Ascending aorta (tissue), 2 donors: ENCODE measurements at places on chromosomes 3 and 15.

DNA sequence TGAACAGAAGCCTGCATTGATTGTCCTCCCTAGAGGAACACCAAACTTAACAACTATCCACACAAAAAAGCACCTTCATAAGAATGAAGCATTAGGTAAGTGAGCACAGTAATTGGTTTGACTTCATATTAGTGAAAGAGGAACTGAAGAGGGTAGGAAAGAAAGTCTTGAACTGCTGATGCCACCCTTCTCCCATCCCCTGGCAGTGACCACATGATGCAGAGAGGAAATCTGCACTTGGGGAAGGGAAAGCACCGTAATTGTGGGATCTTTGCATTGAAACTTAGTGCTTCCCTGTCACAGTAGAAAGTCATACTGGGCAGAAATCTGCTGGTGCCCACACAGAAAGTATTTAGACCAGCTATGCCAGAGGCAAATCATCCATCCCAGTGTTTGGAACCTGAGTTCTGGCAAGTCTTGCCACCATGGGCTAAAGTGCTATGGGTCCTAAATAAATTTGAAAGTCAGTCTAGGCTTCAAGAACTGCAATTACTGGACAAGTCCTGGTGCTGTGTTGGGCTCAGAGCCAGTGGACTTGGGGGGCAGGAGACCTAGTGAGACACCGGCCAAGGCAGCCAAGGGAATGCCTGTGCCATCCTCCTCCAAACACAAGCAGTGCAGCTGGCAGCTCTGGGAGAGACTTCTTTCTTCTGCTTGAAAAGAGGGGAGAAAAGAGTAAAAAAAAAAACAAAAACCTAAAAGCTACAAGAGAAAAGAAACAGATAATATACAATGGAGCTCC lies 63.6 kb downstream of the SLC15A2 start:
- no peak overlapping the region for H3K27ac ChIP-seq
- H3K4me1 ChIP-seq = no peaks in the 10 kb centered on the region
- no peak for DNase-seq
- H3K27me3 ChIP-seq = no peaks in the 10 kb centered on the region

DNA sequence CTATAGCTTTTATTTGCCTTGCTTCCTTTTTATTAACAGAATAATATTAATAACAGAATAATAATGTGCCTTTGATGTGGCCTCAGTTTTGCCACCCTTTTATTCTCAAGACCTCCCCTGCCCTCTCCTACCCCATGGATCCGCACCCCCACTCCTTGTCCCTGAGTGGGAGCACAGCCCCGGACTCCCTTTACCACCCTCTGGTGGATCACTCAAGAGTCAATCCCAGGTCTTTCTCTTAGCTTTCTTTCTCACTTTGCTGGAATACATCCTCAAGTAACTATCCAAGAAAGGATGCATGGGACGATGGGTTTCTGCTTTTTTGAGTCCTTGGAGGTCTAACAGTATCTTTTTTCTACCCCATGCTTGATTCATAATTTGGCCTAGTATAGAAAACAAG lies 63.4 kb downstream of the KLF13 start:
- no peak overlapping the region for H3K4me3 ChIP-seq
- peaks cover 2% of the 10 kb centered on the region for H3K4me1 ChIP-seq
- H3K36me3 ChIP-seq = no peaks in the 10 kb centered on the region
- no peaks in the 10 kb centered on the region for H3K27me3 ChIP-seq

- no peaks in the 10 kb centered on the region for H3K4me1 ChIP-seq
- H3K27me3 ChIP-seq = no peaks in the 10 kb centered on the region
- H3K27ac ChIP-seq = no peak overlapping the region
- H3K36me3 ChIP-seq = no peaks in the 10 kb centered on the region
- no peak for DNase-seq
Measured at GRCh38 chr15:26656080-26656479, 116.8 kb downstream of the GABRB3 start.

DNA sequence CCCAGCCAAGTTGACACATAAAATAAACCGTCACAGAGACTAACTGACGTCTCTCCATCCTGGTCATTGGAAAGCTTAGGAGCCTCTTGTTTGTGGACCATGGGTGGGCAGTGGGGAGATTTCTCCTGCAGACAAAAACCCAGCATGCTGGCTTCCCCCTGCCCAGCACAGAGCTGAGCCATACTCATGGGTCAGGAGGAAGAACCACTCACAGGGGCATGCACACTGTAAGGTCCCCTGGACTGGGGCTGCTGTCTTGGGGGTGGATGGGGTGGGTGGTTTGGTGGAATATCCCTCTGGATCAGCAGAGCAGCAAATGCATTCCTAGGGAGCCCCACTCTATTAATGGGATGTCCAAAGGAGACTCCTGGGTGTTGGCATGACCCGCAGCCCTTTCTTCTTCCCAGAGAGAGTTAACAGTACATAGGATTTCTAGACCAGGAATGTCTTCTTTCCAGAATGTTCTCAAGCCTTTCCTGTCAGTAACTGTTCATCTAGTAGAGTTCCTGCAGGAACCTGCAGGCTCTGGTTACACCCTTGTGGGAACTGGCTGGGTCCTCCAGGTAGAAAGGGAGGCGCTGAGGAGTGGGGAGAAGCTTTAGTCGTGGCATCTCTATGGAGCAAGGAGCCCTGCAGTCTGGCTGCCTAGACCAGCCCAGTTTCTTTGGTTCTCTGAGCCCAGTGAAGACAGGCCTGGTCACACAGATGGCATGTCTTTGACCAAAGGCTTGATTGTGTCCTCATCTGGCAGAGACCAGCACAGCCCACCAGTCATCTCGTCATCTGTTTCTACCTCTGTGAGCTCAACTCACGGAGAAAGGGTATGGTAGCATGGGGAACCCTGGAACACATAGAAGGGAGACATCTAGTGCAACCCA lies 73.4 kb upstream of the PRR23C start:
- DNase-seq = peak; percentile 51
- H3K27ac ChIP-seq = no peak overlapping the region
- no peaks in the 10 kb centered on the region for H3K27me3 ChIP-seq
- H3K4me3 ChIP-seq = no peak overlapping the region
- no peaks in the 10 kb centered on the region for H3K4me1 ChIP-seq
- no peaks in the 10 kb centered on the region for H3K36me3 ChIP-seq

DNA sequence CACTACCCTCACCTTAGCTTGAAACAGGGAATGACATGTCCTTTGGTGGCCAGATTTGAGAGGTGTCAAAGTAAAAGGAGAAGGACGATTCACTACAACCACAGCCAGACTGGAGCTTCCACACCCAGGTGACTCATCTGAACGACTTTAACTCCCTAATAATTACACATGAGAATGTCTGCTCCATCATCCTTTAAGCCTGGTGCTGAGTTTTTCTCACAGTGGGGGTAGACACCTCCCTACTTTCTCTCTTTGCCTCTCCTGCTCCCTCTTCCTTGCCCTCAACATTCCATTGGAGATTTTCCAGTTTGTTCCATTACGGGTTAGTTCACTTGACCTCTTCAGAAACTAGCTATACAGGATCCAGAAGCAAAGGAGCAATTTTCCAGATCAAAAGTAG lies 154.3 kb upstream of the BHLHE40 start:
- no peaks in the 10 kb centered on the region for H3K27me3 ChIP-seq
- H3K4me1 ChIP-seq = peaks cover 28% of the 10 kb centered on the region
- peaks cover 22% of the 10 kb centered on the region for H3K36me3 ChIP-seq
- DNase-seq = no peak

GRCh38 chr3:187400756-187401155 lies 32.6 kb downstream of the RTP4 start:
- no peak overlapping the region for H3K27ac ChIP-seq
- peaks cover 8% of the 10 kb centered on the region for H3K4me1 ChIP-seq
- no peak for DNase-seq
- no peak overlapping the region for H3K4me3 ChIP-seq

DNA sequence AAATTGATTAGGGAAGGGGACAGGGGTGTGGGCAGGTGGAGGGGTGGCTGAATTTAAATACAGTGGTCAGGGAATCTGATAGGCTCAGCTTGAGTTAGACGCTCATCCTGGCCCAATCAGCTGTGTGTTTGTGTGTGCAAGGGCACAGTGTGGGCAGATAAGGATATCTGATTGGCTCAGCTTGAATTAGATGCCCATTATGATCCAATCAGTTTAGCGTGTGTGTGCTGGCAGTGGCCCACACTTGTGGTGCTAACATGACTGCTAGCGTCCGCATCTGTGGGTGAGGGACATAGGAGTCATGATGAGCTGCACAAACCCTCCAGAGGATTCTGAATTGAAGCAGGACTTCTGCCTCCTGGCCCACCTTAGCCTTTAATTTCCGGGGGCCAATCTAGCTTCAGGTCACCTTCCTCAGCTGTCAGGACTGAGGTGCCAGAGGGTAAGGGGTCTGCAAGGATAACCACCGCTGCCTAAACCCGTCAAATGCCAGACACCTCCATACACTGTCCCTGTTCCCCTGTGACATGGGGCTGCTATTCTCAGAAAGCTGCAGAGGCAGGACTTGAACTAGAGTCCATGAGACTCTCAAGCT lies 97.3 kb downstream of the CORO2B start:
- H3K4me3 ChIP-seq = no peak overlapping the region
- no peak for DNase-seq
- H3K4me1 ChIP-seq = no peaks in the 10 kb centered on the region
- H3K27ac ChIP-seq = no peak overlapping the region

DNA sequence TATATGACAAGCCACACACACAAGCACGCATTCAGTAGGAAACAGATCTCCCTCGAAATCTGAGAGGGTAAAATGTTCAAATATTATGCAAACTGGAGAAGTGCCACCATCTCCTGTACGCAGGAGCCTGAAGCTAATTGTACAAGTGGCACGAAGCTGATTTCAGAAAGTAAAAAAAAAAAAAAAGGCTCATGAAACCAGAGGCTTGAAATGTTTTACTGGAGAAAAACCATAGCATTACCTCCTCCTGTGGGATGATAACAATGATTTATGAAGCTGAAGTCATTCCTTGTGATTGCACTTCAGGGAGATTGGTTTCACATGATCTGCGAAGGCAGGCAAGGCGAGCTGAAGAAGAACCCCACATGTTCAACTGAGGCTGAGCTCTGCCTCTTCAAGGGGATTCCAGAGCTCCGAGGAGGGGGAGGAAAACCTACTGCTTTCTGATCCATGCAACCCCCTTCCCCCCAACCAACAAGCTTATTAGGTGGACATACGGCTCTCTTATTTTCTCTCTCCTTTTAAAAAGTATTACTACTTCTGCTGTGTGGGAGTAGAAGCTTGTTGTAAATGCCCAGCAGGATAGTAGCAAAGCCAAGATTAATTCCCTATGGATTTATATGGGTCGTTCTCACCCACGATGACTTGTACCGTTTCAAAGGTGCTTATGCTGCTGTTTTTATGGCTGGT lies 101.1 kb downstream of the GREM1 start:
- no peak overlapping the region for H3K27ac ChIP-seq
- no peaks in the 10 kb centered on the region for H3K4me1 ChIP-seq
- no peaks in the 10 kb centered on the region for H3K36me3 ChIP-seq
- no peak for DNase-seq
- H3K4me3 ChIP-seq = no peak overlapping the region

GRCh38 chr15:89690276-89691218 lies at the start of the genes PEX11A and WDR93:
PEX11A (minus strand) TSS chr15:89690754; CDS start chr15:89690632, 122 bp downstream.
WDR93 (plus strand) TSS chr15:89690811; CDS start chr15:89701747, 10,936 bp downstream.
- no peaks in the 10 kb centered on the region for H3K36me3 ChIP-seq
- H3K27ac ChIP-seq = peak within 1 kb of the TSS; percentile 47
- peak; percentile 88 for DNase-seq
- peaks cover 7% of the 10 kb centered on the region for H3K4me1 ChIP-seq

DNA sequence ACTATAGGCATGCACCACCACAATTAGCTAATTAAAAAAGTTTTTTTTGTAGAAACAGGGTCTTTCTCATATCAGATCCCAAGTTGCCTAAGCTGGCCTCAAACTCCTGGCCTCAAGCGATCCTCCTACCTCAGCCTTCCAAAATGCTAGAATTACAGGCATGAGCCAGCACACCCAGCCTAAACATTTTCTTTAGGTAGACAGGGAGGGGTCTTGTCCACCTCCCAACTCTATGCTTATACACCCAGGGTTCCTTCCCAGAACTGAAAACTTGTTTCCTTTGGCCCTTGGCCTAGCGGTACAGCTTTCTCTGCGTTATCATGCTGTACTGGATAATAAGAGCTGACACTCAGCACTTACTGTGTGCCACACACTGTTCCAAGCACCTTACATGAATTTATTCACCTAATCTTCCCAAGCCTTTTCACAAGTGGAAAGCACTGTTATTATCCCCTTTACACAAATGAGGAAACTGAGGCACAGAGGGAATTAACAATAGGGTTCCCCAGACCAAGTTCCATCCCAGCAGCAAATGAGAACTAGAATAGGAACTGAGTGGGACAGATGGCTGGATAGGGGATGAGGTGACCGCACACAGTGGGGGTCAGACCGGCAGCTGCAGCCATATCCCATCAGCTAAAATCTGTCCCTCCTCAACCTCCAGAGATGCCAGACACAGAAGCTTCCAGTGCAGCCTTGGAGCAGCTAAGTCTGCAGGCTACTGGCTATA lies 150.8 kb downstream of the MEGF11 start:
- H3K27me3 ChIP-seq = no peaks in the 10 kb centered on the region
- no peak for DNase-seq
- H3K27ac ChIP-seq = no peak overlapping the region
- no peak overlapping the region for H3K4me3 ChIP-seq
- no peaks in the 10 kb centered on the region for H3K4me1 ChIP-seq

DNA sequence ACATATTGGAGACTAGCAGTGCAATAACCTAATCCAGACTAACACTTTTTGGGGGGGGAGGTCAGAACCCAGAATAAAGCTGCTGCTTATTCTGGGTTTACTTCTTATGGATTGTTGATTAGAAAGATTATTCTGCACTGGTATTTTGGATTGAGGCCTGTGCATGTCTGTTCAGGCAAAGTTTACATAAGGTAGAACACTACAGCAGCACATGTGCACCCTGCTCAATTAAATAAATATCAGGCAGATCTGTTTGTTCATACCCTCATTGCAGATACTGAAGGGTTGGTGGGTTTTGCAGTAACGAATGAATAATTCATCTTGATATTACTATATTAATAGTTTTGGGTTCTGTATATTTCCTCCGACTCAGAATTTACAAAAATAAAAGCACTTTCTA lies 19.1 kb downstream of the ARIH1 start:
- DNase-seq = no peak
- peaks cover 56% of the 10 kb centered on the region for H3K4me1 ChIP-seq
- no peak overlapping the region for H3K4me3 ChIP-seq
- H3K36me3 ChIP-seq = no peaks in the 10 kb centered on the region

- no peak for DNase-seq
- H3K27me3 ChIP-seq = no peaks in the 10 kb centered on the region
- H3K36me3 ChIP-seq = no peaks in the 10 kb centered on the region
Measured at GRCh38 chr3:151297429-151297828, 19.1 kb upstream of the P2RY14 start.
